ENCODE measurements at places on chromosomes 2 and 18.
A peak's percentile ranks its signal among the peaks of the same experiment; 100 is the strongest.

DNA sequence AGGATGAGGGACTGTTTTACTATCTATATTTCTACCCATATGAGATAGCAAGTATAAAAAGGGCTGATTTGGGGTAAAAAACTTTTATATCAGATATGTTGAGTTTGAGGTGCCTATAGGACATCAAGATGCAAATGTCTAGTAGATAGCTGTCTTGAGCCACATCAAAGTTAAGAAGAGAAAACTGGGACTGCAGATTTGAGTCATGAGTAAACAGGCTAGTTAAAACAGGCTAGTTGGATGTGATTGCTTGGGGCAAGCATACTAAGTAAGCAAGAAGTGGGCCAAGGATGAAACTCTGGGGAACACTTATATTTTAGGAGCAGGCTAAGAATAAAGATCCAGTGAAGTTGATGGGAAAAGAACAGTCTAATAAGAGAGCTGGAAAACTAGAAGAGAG lies 2.8 kb upstream of the SCRN3 start:
- no peak for DNase-seq

GRCh38 chr18:70288851-70289328 lies at the start of gene SOCS6:
Gene SOCS6 (plus strand): TSS chr18:70289045. CDS start chr18:70324669, 35,624 bp downstream.
- peak; percentile 55 for DNase-seq

GRCh38 chr2:18684206-18685038 lies 95.1 kb upstream of the NT5C1B start:
- no peak for DNase-seq

DNA sequence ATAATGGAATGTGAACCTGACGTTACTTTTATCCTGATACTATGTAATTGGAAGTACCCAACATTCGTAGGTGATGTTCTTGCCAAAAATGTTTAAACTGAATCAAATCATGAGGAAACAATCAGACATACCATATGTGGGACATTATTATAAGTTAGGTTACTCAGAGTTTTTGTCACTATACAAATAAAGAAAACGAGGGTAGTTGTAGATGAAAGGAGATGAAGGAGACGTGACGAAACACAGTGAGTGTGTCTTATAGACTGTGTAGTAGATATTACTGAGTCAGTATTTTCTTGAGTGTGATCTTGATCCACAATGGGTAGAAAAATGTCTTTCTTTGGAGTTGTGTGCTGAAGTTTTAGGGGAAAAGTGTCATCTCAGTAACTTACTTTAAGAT lies 176.8 kb downstream of the ZNF407 start:
- no peak for DNase-seq

DNA sequence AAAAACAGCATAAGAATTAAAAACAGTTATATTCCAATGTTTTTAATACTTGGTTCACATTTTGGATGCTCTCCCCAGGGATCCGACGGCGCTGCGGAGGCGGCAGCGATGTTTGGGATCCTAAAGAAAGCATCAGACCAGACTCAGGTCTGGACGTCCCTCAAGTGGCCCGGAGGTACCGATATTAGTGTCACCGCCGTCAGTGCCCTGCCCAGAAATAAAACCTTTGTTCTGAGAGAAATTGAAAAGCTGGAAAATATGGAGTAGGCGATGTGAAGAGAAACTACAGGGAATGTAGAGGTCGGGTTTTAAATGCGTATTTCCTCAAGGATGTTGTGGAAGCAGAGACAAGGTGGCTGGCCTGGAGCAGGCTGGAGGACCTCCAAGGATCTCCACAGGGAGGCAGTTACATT lies 683 bp upstream of the TBC1D8 start:
- no peak for DNase-seq

- no peak for DNase-seq
These were observed 32.4 kb downstream of the ASB1 start for GRCh38 chr2:238459081-238459629.

GRCh38 chr2:239870863-239871262 lies 154.3 kb downstream of the NDUFA10 start:
- DNase-seq = no peak

- DNase-seq = no peak
These were observed 82.4 kb downstream of the MTCL1 start for GRCh38 chr18:8787794-8788193.

- DNase-seq = peak; percentile 57
These were observed 338.4 kb upstream of the SLC39A10 start for GRCh38 chr2:195318440-195319111.

- DNase-seq = no peak
These were observed 142.3 kb upstream of the LRRTM4 start for GRCh38 chr2:77664491-77664890.

- no peak for DNase-seq
These were observed 16.2 kb upstream of the ARL4C start for GRCh38 chr2:234512884-234513669.

DNA sequence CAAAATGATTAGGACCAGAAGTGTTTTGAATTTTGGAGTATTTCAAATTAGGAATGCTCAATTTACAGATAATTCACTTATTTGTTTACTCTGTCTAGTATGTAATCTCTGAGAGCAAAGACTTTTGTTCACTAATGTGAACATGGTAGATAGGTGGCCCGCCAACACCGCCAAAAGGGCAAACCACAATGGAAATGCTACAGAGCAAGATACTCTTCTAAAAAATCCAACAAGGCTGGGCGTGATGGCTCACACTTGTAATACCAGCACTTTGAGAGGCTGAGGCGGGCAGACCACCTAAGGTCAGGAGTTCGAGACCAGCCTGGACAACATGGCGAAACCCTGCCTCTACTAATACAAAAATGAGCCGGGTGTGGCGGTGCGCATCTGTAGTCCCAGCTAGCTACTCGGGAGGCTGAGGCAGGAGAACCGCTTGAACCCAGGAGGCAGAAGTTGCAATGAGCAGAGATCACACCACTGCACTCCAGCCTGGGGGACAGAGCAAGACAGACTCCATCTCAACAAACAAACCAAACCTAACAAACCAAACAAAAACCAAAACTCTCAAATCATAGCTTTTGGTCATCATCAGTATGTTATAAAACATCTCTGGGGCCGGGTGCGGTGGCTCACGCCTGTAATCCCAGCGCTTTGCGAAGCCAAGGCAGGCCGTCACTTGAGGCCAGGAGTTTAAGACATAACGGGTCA lies 2.4 kb downstream of the CCT4 start:
- DNase-seq = no peak

DNA sequence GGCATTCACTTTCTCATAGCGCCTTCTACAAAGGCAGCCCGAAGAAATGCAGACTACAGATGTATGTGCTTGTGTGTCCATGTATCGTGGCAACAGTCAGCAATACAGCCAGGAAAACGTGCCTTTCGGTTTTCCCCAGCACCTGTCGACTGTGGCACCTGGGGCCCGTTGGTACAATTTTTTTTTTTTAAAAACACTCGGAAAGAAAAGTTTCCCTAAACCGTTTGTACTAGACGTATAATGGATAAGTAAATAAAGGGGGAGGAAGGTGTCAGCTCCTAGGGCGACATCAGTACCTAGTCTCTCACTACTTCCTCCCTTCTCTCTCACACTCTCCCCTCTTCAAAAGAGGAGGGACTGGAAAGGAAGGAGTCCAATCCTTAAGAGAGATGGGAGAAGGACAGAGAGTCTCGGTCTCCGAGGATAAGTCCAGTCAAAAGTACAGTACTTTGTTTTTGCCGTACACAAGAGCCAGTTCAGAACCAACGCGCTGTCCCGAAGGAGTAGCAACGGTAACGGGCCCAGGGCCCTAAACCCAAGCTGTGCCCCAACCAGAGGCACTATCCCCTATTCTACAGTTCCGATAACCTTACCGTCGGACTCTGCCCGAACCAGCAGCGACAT lies 759 bp downstream of the PPP4R3B start:
- peak; percentile 60 for DNase-seq

GRCh38 chr2:1822341-1822740 lies 78.0 kb upstream of the PXDN start:
- DNase-seq = no peak

All from activated CD8-positive, alpha-beta memory T cell treated with anti-CD3 and anti-CD28 coated beads, Interleukin-2, amount 10 ng/mL, durations not matched to agents 7 days and 5 days (primary cell).